Activated T-helper 1 cell treated with anti-CD3 and anti-CD28 coated beads, Interleukin-2, amount 50 U/mL, for 16 hours (primary cell): ENCODE measurements at places on chromosomes 3 and 15.
A peak's percentile ranks its signal among the peaks of the same experiment; 100 is the strongest.

- no peak for DNase-seq
These were observed 5.3 kb downstream of the IP6K2 start for GRCh38 chr3:48711727-48712126.

GRCh38 chr3:107699682-107700081 is 176.9 kb downstream of the BBX start:
- no peak for DNase-seq

DNA sequence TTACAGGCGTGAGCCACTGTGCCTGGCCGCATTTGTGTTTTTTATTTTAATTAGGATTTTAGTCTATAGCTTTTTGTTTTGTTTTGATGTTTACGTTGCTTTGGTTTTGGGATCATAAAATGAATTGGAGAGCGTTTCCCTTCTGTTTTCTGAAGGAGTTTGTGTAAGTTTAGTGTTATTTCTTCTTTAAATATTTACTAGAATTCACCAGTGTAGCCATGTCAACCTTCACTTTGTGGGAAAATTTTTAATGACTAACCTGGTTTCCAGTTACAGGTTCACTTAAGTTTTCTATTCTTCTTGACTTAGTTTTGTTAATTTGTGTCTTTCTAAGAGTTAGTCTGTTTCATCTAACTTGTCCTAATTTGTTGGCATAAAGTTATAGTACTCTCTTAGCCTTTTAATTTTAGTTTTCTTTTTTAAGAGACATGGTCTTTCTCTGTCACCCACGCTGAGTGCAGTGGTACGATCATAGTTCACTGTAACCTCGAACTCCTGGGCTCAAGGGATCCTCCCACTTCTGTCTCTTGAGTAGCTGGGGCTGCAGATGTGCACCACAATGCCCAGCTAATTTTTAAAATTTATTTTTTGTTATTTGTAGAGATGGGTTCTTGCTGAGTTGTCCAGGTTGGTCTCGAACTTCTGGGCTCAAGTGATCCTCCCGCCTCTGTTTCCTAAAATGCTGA is 61.0 kb downstream of the CHD2 start:
- DNase-seq: no peak

- DNase-seq: no peak
These were observed 21.9 kb downstream of the ZFAND6 start for GRCh38 chr15:80081390-80081789.

DNA sequence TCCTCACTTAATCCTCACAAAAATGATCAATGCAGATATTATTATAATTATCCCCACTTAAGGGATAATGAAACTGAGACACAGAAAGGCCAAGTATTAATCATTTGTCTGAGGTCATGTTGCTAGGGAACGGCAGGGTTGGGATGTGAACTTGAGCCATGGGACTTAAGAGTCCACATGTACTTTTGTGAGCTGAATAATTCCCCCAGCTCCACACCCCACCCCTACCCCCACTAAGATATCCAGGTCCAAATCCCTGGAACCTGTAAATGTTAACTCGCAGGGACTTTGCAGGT is 290.5 kb upstream of the GADL1 start:
- DNase-seq: no peak

- DNase-seq: no peak
These were observed 2.4 kb upstream of the COL6A5 start for GRCh38 chr3:130342821-130343661.

DNA sequence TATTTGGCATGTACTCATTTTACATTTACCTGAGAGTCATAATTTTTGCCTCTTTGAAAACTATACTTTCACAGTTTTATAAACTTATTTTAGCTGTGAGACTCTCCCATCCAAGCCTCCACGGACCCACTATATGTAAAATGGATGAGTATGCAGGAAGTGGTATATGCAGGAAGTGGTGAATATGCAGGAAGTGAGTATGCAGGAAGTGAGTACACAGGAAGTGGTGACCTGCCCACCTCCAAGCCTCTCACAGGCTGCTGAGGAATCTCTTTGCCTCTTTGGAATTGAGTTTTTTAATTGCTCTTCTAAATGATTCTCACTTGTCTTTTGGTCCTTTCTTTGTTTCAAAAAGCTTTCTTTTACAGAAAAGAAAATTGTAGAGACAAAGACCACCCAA is 85.2 kb downstream of the KBTBD8 start:
- peak; percentile 15 for DNase-seq
